ENCODE measurements at places on chromosomes 1 and 21.

DNA sequence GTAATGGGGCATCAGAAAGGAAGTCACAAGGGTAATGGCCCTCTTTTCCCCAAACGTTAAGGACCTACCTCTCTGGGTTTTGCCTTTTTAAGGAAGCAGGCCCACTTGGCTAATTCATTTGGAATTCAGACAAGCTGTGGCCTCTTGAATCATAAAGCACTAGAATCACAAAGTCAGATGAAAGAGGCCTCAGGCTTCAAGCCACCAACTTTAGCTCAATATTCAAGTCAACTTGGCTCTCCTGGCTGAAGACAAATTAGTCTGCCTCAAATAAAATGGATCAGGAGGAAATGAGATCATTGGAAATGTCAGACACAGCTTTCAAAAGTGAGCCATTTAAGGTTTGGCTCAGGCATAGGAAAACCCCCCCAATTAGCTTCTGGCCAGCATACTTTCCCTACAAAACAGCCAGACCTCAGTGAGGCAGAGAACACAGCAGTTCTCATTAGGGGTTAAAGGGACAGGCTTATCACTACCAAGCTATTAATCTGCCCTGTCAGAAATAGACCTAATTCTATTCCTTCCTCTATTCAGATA is 34.3 kb downstream of the SLC35D1 start:
- DNase-seq: no peak

- no peak for DNase-seq
Observed at GRCh38 chr21:21230672-21231071, 232.5 kb downstream of the NCAM2 start.

DNA sequence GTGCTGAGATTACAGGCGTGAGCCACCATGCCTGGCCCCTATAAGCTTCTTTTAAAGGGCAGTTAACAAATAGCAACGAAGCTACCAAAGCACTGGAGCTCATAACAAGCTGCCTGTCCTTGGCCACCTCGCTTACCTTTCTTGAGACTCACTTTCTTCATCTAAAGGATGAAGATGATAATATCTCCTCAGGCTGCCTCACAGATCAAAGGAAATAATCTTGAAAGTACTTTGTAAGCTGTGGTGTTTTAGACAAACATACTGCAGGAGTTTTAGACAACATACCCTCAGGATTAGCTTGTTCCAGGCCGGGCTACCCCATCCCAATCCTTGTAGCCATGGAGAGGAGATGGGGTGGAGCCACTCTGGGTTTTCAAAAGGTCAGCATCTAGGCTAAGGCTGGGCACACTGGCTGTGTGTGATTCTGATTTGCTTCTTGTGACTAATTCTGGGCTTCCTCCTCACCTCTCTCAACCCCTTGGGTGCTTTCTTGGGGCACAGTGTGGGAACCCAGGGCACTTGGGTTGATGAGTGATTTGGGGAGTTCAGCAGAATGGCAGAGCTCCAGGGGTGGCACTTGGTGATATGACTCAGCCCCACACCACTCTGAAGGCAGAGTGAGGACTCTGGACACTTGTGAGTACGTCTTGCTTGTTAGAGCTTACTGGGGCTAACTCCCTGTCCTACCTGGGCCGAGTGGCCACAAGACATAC is 5.2 kb downstream of the GPR25 start:
- peak; percentile 54 for DNase-seq

DNA sequence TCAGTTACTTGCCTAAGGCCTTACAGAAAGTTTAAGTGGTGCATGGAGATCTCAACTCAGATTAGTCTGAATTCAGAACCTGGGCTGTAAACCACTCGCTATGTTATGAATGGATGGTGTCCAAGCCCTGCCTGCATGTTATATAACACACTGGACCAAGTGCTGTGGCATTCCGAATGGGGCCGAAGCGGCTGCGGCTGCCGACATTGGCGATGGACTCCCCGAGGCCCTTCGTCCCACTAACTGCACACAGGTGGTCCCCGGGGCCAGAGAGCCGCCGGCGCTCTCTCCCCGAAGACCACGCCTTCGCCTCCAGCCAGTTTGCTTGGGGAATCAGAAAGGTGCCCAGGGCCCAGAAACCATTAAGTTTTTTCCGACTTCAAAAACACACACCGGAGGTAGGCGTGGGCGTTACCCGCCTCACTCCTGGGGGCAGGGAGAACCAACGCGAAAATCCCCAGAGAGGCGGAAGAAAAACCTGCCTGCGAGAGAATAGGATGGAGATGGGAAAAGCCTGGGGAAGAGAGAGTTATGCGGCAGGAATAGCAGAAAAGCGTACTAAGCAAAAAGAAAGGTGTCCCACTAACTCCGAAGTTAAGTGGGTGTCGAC is 579 bp upstream of the TENT5C start:
- DNase-seq: no peak

- DNase-seq: no peak
Observed at GRCh38 chr1:17023573-17023972, 11.8 kb upstream of the ATP13A2 start.

GRCh38 chr1:4461726-4462290 is 192.6 kb upstream of the AJAP1 start:
- DNase-seq: no peak

DNA sequence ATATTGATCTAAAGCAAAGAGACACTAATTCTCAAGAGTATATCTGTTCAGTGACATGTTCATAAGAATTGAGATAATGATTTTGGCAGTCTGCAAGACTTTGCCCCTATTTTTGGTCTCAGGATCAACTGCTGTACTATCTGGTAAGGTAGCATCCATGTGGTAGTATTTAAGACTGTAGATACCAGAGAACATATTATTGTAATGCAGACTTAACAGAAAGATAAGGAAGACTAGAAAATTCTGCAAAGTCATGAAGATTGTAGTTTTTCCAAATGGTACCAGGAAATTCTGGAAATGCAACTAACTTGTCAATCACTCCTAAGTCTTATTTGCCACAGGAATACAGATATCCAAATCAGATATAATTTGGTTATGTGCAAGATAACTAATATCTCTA is 35.1 kb downstream of the RNF2 start:
- no peak for DNase-seq

DNA sequence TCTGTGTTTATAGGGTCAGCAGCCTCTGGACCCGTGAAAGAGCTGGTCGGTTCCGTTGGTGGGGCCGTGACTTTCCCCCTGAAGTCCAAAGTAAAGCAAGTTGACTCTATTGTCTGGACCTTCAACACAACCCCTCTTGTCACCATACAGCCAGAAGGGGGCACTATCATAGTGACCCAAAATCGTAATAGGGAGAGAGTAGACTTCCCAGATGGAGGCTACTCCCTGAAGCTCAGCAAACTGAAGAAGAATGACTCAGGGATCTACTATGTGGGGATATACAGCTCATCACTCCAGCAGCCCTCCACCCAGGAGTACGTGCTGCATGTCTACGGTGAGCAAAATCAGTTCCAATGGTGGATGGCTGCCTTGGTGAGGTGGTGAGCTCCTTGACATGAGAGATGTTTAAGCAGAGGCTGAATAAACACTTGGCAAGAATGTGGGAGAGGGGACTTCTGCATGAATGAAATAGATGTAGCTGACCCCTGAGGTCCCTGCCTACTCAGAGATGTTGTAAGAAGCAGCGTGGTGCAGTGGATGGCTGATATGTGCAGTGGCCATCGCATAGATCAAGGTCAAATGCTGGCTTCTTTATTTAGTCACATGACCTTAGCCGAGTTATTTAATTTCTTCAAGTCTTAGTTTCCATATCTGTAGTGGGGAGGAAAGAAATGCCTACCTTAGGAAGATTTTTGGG is 9.3 kb downstream of the SLAMF7 start:
- no peak for DNase-seq

- DNase-seq: no peak
Observed at GRCh38 chr1:171841931-171842761, 848 bp downstream of the DNM3 start.

- no peak for DNase-seq
Observed at GRCh38 chr1:172960454-172961208, 90.1 kb downstream of the TNFSF18 start.

DNA sequence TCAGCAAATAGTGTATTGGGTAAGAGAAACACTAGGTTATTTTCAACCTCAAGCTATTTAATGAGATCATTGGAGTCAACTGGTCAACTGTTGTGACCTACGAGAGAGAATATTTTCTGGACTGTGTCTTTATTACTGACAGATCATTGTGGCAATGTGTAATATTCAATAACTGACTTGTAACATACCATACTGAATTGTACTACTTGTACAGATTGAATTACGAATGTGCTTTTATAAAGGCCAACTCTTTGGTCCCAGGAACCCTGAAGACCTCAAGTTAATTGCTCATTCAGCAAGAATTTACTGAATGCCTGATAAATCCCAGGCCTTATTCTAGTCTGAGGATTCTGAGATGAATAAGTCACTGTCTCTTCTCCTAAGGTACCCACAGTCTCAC is 56.1 kb upstream of the CAMK1G start:
- DNase-seq: no peak

GRCh38 chr1:29719253-29719652 is 482.9 kb downstream of the PTPRU start:
- DNase-seq: no peak

DNA sequence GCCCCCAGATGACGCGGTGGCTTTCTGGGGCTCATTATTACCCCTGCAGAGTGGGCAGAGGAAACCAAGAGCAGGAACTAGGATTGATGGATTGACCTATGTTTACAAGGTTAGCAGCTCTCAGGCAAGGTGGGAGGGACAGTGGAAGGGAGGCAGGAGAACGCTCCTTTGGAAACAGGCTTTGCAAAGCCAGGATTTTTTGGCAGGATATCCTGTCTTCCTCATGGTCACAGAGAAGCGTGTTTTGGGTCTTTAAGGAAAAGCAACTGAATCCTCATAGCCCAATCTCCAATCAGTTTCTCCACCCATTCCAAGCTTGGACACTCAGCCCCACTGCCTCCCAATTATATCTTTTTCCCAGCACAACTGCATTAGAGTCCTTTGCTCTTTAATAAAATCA is 105.6 kb upstream of the SOD1 start:
- DNase-seq: no peak

- no peak for DNase-seq
Observed at GRCh38 chr1:159473335-159473734, 33.8 kb downstream of the OR10J1 start.

GRCh38 chr1:176752505-176752904 is 289.5 kb downstream of the PAPPA2 start:
- DNase-seq: no peak
